IMR-90 (cell line): ENCODE measurements at places on chromosomes 11 and 22. TPM values are rescaled to one million over a fixed set of nuclear protein-coding genes. Genes with fewer than 3 reads are reported as not detected.

DNA sequence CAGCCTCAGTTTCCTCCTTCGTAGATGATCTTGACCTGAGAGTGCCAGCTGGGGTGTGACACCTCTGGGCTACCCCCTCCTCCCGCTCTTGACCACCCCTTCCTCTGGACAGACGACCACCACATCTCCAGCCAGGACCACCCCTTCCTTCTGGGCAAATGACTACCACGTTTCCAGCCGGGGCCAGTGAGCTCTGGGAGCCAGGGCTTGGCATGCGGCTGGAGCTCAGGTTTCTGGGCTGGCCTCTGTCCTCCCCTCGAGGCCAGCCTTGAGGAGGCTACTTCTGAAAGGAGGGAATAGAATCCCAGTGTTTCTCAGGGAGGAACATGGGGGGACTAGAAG lies 120.9 kb downstream of the KCNQ1OT1 start:
- DNase-seq = no peak

DNA sequence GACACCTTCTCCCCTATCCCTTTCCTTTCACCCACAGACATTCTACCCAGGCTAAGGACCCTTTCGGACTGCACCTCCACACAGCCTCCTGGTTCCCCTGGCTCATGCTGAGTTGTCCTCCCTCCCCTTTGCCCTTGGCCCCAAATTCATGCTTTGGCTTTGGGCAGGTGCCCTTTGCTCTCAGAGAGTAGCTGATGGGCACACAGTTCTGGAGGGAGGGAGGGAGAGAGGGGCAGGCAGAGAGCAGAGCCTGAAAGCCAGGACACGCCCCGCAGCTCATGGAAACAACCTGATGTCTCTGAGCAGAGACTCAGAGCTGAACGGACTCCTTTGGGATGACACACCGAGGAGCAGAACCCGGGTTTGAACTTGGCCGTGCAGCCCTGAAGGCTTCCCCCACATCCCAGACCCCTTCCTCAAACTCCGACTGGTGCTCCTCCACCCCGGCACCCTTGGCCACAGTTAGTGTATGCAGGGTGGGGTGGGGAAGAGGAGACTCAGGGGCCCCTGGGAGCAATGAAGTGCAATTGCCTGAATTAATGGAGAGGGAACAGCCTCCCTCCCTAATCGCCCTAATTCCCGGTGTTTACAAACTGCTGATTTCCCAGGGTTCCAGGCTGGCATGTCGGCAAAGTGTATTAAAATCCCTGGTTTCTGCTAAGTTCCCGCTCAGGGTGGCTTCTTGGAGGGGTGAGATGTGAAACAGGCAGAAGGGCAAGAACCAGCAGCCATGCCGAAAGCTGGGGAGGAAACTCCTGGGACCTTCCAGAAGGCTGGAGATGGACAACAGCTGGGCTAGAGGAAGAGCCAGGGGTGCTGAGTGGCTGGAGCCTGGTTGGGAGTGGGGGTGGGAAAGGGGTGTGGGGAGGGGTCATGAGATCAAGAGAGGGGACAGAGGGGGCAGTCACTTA lies 71.2 kb upstream of the SHISAL1 start:
- DNase-seq = no peak

DNA sequence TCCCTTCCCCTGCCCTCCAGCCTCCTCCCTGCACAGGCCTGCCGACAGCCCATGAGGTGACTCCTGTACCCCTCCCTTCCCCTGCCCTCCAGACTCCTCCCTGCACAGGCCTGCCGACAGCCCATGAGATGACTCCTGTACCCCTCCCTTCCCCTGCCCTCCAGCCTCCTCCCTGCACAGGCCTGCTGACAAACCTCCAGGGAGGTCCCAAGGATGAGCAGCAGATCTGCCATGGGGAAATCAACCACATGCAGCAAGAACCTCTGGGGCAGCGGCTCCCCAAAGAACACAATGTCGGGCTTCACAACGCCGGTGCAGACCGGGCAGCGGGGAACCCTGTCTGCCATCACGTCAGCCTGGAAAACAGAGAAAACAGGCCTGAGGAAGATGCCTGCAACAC lies 12.3 kb downstream of the SIRT3 start:
- DNase-seq = no peak

- DNase-seq = no peak
Observed at GRCh38 chr11:75480185-75481175, 45.3 kb downstream of the GDPD5 start.

DNA sequence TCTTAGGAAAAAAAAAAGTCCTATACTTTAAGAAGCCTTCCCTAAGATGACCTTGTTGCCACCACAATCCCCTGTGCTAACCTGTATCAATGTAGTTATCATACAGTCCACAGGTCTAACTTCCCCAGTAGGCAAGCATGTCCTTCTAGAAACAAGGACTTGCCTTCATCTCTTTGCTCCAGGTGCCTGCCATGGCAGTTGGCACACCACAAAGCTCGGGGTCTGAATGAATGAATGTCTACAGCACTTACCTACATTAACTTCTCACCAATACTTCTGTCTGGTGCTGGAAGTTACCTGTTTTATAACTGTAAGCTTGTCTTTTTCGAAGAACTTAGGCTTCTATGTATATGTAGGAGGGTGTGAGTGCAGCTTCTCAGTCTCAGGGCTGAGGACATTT lies 23.4 kb downstream of the CLPB start:
- DNase-seq = no peak

DNA sequence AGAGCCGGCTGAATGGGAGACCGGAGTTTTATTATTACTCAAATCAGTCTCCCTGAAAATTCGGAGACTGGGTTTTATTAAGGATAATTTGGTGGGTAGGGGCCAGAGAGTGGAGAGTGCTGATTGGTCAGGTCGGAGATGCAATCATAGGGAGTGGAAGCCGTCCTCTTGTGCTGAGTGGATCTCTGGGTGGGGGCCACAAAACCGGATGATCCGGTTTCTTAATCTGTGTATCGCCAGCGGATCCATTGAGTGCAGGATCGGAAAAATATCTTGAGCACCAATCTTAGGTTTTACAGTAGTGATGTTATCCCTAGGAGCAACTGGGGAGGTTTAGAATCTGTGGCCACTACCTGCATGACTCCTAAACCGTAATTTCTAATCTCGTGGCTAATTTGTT lies 886 bp upstream of the NIPSNAP1 start:
- DNase-seq = no peak

DNA sequence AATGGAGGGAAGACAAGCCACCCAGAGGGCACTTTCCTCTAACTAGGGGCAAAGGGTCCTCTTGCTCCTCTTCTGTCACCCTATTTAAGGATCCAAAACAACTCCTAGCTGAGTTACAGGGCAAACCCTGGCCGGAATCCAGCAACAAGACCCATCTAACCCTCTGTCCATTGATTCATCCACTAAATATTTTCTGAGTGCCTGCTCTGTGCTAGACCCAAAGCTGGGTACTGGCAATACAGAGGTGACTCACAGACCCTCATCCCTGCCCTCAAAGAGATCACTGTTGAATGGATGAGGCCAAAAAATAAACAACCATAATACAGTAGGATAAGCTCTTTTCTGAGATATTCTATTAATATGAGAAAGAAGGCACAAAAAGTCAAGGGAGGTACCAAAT lies 4.3 kb upstream of the GALNT18 start:
- DNase-seq = no peak

- no peak for DNase-seq
Observed at GRCh38 chr11:80521592-80521991, 1080.8 kb upstream of the TENM4 start.

GRCh38 chr11:123822599-123822998 lies 16.4 kb upstream of the OR6M1 start:
- no peak for DNase-seq

DNA sequence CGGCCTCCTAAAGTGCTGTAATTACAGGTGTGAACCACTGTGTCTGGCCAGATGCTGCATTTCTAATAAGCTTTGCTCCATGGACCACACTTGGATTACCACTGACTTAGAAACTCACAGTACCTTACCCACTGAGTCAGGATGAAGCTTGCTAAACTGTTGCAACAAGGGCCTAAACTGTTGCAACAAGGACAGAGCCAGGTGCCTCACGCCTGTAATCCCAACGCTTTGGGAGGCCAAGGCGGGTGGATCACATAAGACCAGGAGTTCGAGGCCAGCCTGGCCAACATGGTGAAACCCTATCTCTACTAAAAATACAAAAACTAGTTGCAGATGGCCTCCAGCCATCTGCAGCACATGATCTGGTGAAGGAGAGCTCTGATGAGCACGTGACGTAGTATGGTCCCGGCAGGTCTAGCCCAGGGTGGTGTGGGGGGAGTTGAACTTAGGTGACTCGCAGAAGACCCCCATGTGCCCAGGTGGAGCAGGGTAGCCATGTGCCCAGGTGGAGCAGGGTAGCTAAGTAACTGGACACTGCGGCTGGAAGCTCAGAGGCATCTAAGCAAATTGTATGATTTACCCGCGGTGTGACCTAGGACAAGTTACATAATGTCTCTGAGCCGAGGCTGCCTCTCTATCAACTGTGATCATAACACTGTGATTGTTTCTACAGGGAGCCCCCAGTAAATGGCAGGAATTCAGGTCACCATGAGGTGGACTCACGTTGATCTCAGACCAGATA lies 8.4 kb downstream of the SLC25A45 start:
- no peak for DNase-seq

DNA sequence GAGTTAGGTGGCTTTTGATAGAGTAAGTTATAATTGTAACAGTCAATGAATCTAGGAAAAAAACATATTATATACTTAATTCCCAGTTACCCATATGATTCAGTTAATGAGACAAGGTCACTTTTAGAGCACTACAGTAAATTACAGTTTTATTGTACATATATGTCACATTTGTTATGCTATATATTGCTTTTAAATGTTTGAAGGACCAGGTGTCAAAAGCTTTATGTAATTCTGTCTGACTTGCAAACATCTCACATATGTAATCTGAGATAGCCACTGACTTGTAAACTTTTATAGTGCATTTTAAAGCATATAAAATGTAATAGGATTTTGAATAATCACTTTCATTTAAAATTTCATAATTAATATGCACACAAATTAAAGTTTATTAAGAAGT lies 36.7 kb upstream of the PDGFD start:
- DNase-seq = no peak

- peak; percentile 15 for DNase-seq
Observed at GRCh38 chr11:30143098-30143705, 87.6 kb upstream of the FSHB start.

- no peak for DNase-seq
Observed at GRCh38 chr11:76226626-76227025, 20.3 kb upstream of the WNT11 start.

DNA sequence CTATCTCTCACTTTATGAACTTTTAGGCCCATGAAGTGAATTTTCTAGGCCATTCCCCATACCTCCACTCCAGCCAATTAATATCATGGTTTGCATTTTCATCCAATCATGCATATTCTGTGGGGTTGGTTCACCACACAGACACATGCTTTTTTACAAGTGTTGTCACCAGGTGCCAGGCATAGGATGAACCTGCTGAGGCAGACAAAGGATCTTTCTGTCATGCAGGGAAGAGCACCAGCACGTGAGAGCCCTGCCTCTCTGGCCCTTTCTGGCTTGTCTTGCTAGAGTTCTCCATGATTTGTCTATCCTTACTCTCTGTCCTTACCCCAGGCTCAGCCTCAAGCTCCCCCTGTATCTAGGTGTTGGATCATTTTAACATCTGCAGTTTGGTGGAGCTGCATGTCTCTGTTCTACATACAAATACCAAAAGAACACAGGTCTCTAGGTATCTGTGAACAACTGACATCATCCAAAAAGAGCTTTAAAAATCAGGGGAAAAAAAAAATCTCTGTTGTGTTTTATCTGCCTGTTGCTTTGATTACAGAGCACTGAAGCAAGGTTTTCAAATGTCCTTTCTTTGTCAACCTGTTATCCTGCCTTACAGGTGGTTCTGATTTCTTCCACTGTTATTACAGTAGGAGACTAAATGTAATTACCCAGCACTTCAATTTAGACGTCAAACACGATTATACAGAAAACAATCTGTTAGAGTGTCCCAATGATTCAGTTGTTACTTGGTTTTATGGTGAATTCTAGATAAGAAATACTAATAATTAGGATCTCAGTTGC lies 58.4 kb upstream of the GRAMD1B start:
- no peak for DNase-seq

GRCh38 chr11:75802913-75803820 lies 11.8 kb upstream of the UVRAG start:
- DNase-seq = peak; percentile 65

FANCF gene
- 2.7 and 3.3 TPM in 2 replicates for polyA plus RNA-seq

SLC6A5 gene
- not detected in 2 replicates for polyA plus RNA-seq

HORMAD2 gene
- polyA plus RNA-seq = not detected in 2 replicates

OTUB1 gene
- 168 and 184 TPM in 2 replicates for polyA plus RNA-seq

KCNA4 gene
- polyA plus RNA-seq = not detected in 2 replicates

RPS6KA4 gene
- polyA plus RNA-seq = 38.8 and 46.7 TPM in 2 replicates

HIPK3 gene
- 7.7 and 8.3 TPM in 2 replicates for polyA plus RNA-seq

B4GALNT4 gene
- polyA plus RNA-seq = 38.6 and 45.4 TPM in 2 replicates

HBE1 gene
- polyA plus RNA-seq = 7.7 and 12.7 TPM in 2 replicates
